WTC11 (cell line): ENCODE measurements at places on chromosomes 1 and 21. TPM values are rescaled to one million over a fixed set of nuclear protein-coding genes. Genes with fewer than 3 reads are reported as not detected.

DNA sequence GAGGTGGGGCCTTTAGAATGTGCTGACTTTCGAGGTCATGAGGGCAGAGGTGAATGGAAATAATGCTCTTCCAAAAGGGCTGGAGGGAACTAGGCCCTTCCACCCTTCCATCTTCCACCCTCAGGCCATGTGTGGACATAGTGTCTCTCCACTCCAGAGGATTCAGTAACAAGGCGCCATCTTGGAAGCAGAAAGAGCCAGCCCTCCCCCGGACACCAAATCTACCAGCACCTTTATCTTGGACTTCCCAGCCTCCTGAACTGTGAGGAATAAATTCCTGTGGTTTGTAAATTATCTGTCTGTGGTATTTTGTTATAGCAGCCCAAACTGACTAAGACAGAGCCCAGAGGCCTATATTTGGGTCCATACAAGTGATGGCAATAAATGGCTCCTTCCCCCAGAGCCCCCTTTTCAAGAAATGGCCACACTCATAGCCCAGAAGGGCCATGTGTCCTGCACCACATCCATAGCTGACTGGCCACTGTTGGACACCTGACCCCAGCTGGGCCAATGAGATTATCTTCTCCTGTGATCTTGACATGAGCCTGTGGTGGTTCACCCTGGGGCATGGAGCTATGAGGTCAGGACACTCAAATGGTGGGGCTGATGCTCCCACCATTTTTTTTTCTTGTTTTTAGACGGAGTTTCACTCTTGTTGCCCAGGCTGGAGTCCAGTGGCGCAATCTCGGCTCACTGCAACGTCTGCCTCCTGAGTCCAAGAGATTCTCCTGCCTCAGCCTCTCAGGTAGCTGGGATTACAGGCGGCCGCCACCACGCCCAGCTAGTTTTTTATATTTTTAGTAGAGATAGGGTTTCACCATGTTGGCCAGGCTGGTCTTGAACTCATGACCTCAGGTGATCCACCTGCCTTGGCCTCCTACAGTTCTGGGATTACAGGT lies 114.9 kb downstream of the RRAGC start:
- H3K4me3 ChIP-seq: no peak overlapping the region
- no peak overlapping the region for H3K27ac ChIP-seq
- H3K27me3 ChIP-seq: no peaks in the 10 kb centered on the region
- no peak for DNase-seq

GRCh38 chr1:29383746-29384371 lies 147.5 kb downstream of the PTPRU start:
- peaks cover 11% of the 10 kb centered on the region for H3K36me3 ChIP-seq
- DNase-seq: no peak
- no peak overlapping the region for H3K4me3 ChIP-seq
- H3K4me1 ChIP-seq: peaks cover 8% of the 10 kb centered on the region
- H3K27ac ChIP-seq: no peak overlapping the region
- H3K27me3 ChIP-seq: peaks cover 10% of the 10 kb centered on the region

The NEGR1 gene
- 2.7 to 3.0 TPM (median 2.9 TPM) in 3 replicates for total RNA-seq

The APCS gene
- 0.44 to 0.66 TPM (median 0.64 TPM) in 3 replicates for total RNA-seq
